IMR-90 (cell line): ENCODE measurements at places on chromosomes 1 and 21. TPM values are rescaled to one million over a fixed set of nuclear protein-coding genes. Genes with fewer than 3 reads are reported as not detected.

- no peak for DNase-seq
Measured at GRCh38 chr1:226443033-226443432, 35.1 kb upstream of the PARP1 start.

GRCh38 chr1:153527683-153528040 lies 8.1 kb downstream of the S100A6 start:
- DNase-seq = no peak

DNA sequence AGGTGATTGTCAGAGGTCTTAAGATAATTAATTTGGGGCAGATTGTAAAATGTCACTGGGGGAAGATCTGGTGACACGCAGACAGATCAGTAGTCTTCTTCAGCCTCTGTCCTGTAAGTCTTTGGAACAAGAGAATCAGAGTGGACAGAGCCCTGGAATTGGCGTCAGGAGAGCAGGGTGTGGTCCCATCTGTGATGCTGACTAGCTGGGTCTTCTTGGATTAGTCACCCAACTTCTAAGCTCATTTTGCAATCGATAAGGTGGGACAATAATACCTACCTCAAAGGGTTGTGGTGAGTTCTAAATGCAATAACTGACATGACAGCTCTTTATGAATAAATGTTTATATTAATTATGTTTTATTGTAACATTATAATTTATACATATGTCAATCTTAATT lies 4.8 kb downstream of the FASLG start:
- no peak for DNase-seq

DNA sequence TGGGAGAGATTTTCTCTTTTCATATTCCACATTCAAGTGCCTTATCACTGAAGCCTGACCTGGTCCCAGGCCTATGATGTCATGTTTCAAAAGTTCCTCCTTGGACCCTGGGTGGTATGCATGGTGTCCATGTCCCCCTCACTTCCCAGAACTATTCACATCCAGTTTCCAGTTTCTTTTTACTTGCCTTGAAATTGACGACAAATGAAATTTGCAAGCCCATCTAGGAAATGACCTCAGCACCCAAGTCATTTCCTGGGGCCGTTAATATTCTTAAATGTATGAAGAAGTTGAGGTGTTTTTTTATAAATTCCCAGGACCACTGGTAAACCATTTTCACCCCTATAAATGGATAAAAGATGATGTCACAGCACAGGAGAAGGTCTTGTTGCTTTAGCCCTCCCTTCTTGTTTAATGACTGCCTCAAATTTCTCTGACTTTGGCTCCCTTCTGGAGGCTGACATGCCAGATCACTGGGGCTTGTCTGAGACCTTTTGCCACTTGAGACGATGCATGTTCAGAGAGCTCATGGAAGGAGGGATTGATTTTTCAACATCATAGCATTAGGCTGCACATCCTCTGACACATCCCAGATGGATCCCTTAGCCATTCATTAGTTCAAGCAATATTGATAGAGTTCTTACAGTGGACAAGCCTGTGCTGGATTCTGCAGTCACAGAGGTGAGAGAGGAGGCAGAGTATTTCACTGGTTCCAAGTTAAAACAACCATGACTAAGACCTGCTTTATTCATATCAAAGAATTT lies 221.3 kb downstream of the PLPP3 start:
- no peak for DNase-seq

DNA sequence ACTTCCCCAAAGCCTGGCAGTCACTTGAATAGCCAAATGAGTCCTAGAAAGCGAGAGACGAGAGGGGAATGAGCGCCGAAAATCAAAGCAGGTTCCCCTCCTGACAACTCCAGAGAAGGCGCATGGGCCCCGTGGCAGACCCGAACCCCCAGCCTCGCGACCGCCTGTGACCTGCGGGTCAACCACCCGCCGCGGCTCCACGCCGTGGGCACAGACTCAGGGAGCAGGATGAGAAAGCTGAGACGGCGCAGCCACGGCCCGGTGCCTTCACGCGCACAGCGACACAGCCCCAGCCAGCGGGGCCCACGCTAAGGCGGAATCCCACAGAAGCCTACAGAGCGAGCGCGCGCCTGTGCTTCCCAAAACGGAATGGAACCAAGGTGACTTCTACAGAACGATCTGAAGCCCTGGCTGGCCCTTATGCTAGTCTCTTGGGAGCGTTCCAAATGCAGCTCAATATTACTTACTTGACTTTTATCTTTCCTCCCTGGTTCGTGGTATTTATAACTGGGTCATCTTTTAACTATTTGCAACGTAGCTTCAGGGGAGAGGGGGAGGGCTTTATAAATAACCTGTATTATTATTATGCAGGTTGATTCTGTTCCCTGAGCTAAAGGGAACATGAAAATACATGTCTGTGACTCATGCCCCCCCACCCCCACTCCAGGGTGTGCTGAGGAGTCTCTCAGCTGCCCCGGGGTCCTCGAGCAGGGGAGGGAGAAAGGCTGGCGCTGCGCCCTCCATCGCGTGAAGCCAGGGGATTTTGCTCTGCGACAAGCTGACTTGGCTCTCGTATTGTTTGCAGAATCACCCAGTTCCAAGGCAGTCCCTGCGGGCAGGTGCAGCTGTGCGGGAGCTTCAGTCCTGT lies 1.7 kb downstream of the TSPEAR start:
- DNase-seq = peak; percentile 0

DNA sequence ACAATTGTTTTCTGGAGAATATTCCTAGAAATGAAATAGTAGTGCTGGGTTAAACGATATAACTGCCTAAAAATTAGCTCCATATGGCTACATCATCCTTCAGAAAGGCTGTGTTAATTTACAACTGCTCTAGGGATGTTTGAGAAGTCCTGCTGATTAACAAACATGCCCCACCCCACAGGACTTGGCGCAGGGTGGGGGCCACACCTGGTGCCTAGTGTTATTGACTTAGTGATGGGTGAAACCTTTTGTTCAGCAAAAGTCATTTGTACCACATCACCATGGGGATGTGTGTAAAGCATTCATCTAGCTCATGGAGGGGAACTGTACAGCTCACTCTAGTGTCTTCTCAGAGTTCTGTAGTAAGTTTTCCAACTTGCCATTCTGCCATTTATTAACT lies 492.8 kb downstream of the CAMTA1 start:
- DNase-seq = no peak

The PGLYRP3 gene
- not detected in 2 replicates for total RNA-seq

The DYNLT5 gene
- total RNA-seq = 0.18 and 0.28 TPM in 2 replicates

The OR2T2 gene
- not detected in 2 replicates for total RNA-seq
